ENCODE measurements at places on chromosomes 16 and 17. TPM values are rescaled to one million over a fixed set of nuclear protein-coding genes. Genes with fewer than 3 reads are reported as not detected.

Gene HAGHL
- 18.8 TPM for total RNA-seq

Gene MYCBPAP
- 0.63 TPM for total RNA-seq

Gene CACNA1H
- total RNA-seq, result 15.2 TPM

Gene CALB2
- 5.3 TPM for total RNA-seq

Gene TBX6
- total RNA-seq, result 0.24 TPM

Gene CES5A
- total RNA-seq, result not detected

Data from A549 treated with Hydrocortisone at 1 μM for 4 hours (cell line).